Aorta (tissue), 5 donors: ENCODE measurements at places on chromosomes 1 and 21.

DNA sequence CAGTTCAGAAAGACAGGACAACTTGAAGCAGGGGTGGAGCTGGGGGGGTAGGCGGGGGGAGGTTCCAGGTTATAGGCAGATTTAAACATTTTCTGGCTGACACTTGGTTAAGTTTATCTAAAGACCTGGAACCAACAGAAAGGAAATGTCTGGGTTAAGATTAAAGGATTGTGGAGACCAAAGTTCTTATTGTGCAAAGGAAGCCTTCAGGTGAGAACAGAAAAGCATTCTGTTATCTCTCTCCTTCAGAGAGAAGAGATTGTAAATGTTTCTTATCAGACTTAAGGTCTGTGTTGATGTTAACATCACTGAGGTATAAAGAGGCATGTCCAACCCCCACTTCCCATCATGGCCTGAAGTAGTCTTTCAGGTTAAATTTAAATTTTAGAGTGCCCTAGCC lies 3.7 kb upstream of the ACADM start:
- DNase-seq, result no peak

- peak; percentile 84 for DNase-seq
Measured at GRCh38 chr21:42939582-42940413, 14.4 kb upstream of the ERVH48-1 start.

GRCh38 chr21:32304998-32305397 lies 6.3 kb downstream of the MRAP start:
- DNase-seq, result no peak

- DNase-seq, result peak; percentile 76
Measured at GRCh38 chr1:172180501-172181285, 239.8 kb upstream of the C1orf105 start.

- no peak for DNase-seq
Measured at GRCh38 chr1:20216574-20216973, 30.3 kb upstream of the PLA2G2C start.

- DNase-seq, result no peak
Measured at GRCh38 chr1:200861937-200862647, 10.7 kb upstream of the GPR25 start.

GRCh38 chr1:94325377-94326302 lies 88.3 kb upstream of the ARHGAP29 start:
- DNase-seq, result no peak

DNA sequence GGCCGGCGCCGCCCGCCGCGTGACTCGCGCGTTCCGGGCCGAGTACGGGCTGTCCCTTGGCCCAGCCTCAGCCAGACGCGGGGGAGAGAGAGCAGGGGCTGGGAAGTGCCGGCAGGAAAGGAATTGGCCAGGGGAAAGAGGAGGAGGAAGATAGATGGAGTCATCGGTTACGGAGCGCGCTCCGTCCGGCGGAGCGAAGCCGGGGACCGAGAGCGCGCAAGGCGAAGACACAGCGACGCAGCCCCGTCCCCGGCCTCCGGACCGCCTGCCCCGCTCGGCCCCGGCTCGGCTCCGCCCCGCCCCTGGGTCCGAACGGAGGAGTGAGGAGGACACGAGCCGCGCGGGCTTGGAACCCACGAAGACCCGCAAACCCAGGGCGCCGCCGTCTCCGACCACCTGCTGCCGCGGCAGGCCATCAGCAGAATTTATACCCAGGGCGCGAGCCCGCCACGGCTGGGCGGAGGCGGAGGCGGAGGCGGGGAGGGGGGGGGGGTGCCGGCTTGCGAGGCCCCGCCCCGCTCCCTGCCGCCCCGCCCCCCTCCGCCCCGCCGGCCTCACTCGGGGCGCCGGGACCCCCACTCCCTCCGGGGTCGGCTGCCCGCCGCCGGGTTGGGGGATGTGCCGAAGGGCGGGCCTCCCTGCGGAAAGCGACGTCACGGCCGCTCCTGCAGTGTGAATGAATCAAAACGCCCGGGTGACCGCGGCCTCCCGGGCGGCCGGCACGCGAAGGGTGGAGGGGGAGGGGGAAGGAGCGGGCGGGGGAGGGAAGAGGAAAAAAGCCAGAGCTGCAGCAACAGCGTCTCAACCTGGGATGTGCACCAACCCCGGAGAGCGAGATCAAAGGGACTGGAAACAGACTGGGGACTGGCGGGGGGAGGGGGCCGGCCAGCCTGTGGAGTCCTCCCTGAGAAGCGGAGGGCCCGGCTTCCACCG lies at the start of gene LHX4:
Gene LHX4, plus strand, starts transcription at position 782 of the 933 bp plus-strand sequence. CDS start 266 bp downstream, outside the sequence.
- DNase-seq, result no peak

GRCh38 chr1:1244192-1244811 lies 2.2 kb downstream of the C1QTNF12 start:
- DNase-seq, result no peak

GRCh38 chr1:169779150-169779549 lies 15.6 kb downstream of the METTL18 start:
- no peak for DNase-seq

- DNase-seq, result peak; percentile 92
Measured at GRCh38 chr21:25735646-25736597, 1.1 kb downstream of the GABPA start.

DNA sequence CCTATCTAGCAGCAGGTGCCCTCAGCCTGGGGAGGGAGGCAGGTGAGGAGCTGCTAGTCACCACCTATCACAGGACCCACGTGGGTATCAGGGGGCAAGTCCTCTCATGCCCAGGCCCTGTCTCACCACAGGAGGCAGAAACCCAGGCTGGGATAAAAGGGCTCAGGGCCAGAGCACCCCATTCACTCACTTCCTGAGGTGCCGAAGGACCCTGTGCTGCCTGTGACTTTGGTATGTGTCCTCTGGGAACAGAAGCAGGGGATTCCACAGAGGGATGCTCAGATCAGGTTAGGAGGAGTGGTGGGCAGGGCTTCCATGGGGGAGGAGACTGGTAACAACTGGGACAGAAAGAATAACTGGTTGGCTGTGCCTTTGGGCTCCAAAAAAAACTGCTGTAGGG lies at the start of gene LCE1E:
Gene LCE1E, plus strand, starts transcription at position 181 of the 400 bp plus-strand sequence. CDS start 1,043 bp downstream, outside the sequence.
- no peak for DNase-seq

GRCh38 chr21:44436111-44436611 lies 19.1 kb upstream of the LRRC3 start:
- DNase-seq, result peak; percentile 37

- no peak for DNase-seq
Measured at GRCh38 chr1:115951560-115951959, 24.8 kb upstream of the SLC22A15 start.

- DNase-seq, result no peak
Measured at GRCh38 chr1:74570797-74571492, 58.5 kb upstream of the LRRC53 start.

GRCh38 chr1:184143449-184143848 lies 91.9 kb downstream of the TSEN15 start:
- DNase-seq, result no peak

- no peak for DNase-seq
Measured at GRCh38 chr1:44549510-44549909, 124.8 kb downstream of the TMEM53 start.

GRCh38 chr1:33297911-33298622 lies 22.8 kb downstream of the A3GALT2 start:
- peak; percentile 20 for DNase-seq

DNA sequence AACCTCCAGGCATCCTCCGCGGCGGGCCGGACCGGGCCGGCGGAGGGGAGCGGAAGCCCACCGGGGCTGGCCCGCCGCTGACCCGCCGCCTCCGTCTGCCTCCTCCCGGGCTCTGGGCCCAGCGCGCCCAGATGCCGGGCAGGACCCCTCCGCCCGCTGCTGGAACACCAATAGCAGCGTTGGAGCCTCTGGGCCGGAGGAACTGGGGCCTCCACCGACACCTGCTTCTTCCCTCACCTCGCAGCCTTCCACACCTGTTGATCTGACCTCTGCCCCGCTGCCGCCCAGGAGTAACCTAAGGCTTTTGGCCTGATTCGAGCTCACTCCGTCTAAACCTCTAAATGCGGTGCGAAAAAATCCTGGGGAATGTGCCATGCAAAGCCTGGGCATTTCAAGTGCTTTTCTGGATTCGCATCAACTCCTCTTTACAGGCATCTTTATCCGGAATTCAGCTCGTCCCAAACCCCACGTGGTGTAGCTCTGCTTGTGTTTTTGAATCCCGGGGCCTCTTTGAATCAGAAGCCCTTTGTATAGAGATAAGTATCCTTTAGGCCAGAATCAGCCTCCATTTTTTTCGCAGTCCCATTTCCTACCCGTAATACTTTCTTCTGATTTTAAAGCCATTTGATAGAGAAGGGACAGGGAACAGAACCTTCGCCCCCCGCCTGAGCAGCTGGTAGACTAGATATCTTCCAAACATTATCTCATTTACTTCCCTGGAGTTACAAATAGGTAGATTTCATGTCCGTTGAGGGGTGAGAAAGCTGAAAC lies 680 bp upstream of the CNN3 start:
- DNase-seq, result no peak

GRCh38 chr1:221766210-221766609 lies 24.3 kb upstream of the DUSP10 start:
- DNase-seq, result no peak

GRCh38 chr1:221622389-221622788 lies 119.5 kb downstream of the DUSP10 start:
- DNase-seq, result no peak

GRCh38 chr1:34980715-34981114 lies 4.4 kb downstream of the TMEM35B start:
- no peak for DNase-seq

DNA sequence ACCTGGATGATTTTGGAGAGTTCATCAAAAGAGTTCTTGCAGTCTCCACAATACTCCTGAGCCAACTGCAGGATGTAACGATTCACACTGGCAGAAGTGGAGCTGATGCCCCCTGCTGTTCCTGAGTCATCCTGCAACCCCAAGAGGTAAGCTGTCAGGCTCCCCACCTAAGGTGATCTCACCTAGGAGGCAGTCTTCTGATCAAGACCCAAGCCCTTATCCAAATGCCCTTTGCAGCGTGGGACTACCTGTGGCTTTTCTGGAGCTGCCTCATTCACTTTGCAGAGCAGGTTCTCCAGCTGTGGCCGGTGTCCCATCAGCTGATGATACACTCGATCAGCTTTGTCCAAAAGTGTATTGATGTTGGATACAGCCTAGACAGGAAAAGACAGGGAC lies 96.4 kb downstream of the UBR4 start:
- no peak for DNase-seq

- DNase-seq, result no peak
Measured at GRCh38 chr1:203771901-203772301, 6.9 kb downstream of the LAX1 start.

DNA sequence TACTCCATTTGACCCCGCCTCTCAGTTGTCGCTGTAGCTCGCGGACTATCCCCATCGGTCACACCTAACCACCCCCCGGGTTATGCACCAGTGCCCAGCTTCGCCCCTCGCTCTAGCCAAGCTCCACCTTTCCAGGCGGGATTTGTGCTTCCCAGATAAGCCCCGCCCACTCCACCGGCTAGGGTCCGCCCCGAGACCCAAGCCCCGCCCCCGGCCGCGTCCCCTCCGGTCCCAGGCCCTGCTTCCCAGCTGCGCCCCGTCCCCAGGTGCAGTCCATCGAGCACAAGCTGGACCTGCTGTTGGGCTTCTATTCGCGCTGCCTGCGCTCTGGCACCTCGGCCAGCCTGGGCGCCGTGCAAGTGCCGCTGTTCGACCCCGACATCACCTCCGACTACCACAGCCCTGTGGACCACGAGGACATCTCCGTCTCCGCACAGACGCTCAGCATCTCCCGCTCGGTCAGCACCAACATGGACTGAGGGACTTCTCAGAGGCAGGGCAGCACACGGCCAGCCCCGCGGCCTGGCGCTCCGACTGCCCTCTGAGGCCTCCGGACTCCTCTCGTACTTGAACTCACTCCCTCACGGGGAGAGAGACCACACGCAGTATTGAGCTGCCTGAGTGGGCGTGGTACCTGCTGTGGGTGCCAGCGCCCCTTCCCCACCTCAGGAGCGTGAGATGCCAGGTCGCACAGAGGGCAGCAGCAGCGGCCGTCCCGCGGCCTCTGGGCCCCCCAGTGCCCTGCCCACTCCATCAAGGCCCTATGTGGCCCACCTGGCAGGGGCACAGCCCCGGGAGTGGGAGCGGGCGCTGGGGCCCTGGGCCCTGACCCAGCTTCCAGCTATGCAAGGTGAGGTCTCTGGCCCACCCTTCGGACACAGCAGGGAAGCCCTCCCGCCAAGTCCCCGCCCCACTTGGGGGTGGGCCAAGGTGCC lies 23.9 kb downstream of the CITED4 start:
- no peak for DNase-seq

- DNase-seq, result no peak
Measured at GRCh38 chr1:160826546-160826945, 30.6 kb downstream of the LY9 start.

DNA sequence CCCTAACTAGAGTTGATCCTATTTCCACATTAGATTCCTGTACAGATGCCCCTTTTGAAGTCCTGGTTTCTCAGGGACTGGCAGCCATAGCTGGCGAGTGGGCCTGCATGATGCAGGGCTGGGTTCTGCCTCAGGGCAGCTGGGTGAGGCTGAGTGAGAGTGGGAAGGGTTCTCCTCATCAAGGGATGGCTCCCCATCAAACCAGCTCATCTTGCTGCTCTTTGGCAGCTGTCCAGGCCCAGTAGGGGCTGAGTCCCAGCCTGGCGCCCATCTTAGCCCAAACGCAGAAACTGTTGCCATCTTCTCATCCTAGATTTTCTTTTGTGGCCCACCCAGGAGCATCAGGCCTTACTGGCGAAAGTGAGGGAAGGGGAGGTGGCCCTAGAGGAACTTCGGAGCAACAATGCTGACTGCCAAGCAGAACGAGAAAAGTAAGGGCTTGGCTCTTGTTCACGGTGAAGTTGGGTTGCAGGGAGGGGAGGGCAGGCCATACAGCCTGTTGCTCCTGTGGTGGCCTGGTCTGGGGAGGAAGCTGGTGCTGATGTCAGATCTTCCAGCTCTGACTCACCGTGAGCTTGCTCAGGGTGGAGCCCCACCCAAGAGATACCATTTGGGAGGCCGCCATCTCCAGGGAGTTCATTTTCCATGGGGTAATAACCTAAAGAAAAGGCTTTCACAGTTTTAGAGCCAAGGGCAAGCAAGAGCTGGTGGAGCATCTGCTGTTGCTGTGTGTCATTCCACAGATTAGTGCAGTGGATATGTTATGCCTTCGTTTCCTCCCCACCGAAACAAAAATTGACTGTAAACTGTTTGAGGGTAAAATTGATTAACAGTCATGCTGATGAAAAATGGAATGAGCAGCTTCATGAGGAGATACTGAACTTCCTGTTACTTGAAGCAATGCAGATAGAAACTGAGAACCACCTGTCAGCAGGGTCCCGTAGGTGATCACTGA lies 34.7 kb downstream of the TUFT1 start:
- peak; percentile 53 for DNase-seq

DNA sequence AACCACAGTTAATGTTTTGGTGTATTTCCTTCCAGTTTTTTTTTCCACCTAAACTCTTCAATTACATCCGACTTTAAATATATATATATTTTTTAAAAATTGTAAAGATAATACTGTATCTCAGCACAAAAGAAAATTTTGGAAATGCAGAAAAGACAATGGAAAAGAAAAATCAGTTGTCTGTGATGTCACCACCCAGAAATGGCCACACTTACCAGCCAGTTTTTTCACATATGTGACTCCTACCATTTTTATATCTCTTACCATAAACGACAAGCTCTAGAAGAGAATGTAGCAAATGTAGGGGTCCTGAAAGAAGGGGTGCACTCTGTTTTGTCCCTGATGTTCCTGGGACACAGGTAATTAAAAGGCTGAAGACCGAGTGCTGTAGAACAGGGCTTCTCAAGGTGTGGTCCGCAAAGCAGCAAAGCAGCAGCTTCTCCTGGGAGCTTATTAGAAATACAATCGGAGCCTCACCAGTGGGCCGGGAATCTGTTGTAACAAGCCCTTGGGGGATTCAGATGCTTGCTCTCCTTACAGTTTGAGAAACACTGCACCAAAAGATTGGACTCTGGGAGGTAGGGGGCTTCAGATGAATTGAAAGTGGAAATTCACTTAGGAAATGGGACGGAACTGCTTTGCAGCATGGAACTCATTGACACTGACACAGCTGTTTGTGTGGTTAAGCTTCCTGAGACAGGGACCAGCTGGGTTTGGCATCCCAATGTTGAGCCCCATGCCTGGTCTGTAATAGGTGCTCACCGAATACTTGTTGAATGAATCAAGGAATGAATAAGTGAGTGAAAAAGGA lies 44.1 kb downstream of the ALPL start:
- no peak for DNase-seq
